Stimulated activated CD4-positive, alpha-beta T cell treated with anti-CD3 and anti-CD28 coated beads, Interleukin-15, amount 100 ng/mL, for 48 hours (primary cell): ENCODE measurements at places on chromosomes 4 and X.

DNA sequence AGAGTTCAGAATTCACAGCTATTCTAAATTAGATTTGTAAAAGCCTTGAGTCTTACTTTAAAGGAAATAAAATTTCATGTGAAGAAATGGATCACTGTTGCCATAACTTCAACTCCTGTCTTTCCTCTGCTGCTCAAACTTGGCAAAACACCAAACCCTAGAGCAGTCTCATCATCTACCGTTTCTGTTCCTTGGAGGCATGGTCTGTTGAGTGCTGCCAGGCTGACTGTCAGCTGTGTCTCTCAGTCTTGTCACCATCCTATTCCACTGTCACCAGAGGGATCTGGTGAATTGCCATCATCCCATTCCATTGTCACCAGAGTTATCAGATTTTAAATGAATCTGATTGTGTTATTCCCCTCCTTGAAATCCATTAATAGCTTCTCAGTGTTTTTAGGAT, 55.6 kb downstream of the STIM2 start:
- DNase-seq, result no peak

- DNase-seq, result no peak
These were observed 176.9 kb downstream of the PDHA2 start for GRCh38 chr4:96016634-96017299.

GRCh38 chrX:134146493-134146892, 90.5 kb upstream of the CCDC160 start:
- DNase-seq, result no peak

- DNase-seq, result no peak
These were observed 7.4 kb downstream of the CFAP97 start for GRCh38 chr4:185196437-185196836.

DNA sequence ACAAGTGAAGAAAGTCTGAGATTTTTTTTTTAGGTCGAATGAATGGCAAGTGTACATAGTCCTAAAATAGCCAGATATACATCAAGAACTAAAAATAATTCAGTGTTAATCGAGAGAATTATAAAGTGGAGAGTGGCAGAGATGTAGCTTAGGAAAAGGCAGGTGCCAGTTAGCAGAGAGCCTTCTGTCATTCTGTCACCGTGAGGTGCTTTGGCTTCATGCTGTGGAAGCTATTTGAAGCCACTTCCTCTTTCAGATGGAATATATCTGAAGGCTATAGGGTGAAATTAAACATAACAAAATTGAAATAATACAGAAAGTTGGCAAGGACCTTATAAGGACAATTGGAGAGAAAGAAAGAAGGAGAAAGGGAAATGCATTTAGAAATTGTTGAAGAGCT, 756.3 kb downstream of the CCSER1 start:
- no peak for DNase-seq

DNA sequence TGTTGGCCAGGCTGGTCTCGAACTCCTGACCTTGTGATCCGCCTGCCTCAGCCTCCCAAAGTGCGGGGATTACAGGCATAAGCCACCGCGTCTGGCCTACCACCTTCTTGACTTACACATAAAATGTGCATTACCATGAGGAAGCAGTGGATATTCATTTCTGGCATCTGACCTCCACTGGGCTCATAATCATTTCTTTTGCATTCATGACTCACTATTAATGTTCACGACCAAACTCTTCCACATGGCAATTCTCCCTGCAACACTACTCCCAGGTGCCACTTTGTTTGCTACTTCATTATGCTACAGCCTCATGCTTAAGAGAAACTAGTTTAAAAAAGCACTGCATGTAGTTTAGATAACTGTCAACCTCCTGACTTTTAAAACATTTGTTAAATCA, 22.7 kb downstream of the RASGEF1B start:
- DNase-seq, result no peak

- DNase-seq, result no peak
These were observed 175.2 kb downstream of the GC start for GRCh38 chr4:71608678-71609071.

GRCh38 chr4:1598206-1599025, 85.7 kb downstream of the FAM53A start:
- DNase-seq, result no peak

- no peak for DNase-seq
These were observed 361.1 kb upstream of the BOD1L1 start for GRCh38 chr4:13988353-13989305.

- DNase-seq, result no peak
These were observed 11.1 kb downstream of the TXLNG start for GRCh38 chrX:16797358-16797757.

- peak; percentile 13 for DNase-seq
These were observed 104.7 kb downstream of the MAML3 start for GRCh38 chr4:140049024-140049848.

DNA sequence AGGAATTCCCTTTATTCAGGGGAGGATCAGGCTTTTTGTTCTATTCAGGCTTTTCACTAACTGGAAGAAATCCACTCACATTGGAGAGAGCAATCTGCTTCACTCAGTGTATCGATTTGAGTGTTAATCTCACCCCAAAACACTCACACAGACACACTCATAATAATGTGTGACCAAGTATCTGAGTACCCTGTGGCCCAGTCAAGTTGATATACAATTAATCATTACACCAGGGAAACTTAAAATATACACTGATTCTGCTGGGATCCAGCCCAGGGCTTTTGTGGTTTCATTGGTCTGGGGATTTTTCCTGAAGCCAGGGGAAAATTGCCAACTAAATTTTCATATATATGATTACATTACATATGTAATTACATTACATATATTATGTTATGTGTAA, 44.0 kb upstream of the GATB start:
- DNase-seq, result no peak

DNA sequence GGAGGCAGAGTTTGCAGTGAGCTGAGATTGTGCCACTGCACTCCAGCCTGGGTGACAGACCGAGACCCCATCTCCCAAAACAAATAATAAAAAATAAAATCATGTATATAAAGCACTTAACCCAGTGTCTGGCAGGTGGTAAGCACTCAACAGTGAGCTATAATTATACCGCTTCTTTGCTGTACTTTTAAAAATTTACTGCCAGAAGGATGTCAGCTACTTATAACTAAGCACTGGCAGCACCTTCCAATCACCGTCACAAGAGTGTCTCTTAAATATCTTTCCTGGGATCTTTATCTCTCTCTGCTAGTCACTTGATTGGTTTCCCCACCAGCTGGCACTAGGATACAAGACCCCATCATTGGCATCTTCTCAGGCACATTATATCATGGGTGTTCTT, 53.9 kb upstream of the DAPP1 start:
- no peak for DNase-seq

DNA sequence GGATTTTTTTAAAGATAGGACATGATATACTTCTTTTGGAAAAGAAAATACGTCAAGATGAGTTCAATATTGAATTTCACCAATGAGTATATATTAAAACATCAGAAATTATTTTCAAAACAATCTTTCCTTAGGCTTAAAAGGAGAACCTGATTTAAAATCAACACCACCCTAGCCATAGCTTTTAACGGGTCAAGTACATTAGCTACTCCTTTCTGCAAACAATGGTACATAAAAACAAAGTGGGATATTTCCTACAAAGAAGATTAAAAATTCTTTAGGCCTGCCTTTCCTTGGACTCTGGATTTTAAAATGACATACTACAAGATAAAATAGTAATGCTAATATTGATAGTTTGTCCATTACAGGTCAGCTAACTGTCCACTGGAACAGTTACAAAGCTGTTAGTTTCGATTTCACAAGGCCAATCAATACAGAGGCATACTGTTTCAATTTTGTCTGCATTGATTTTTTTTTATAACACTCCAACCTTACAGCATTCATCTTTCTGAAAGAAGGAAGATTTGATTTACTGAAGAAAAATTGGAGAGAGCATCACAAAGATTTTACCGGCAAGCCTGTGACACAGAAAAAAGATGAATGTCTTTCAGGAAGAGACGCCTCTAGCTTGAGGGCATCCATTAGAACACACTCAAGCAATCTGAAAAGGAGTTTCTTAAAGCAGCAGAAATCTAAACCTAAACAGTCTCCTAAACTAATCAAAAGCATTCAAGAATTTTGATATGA, 97.2 kb downstream of the MAB21L2 start:
- DNase-seq, result no peak

DNA sequence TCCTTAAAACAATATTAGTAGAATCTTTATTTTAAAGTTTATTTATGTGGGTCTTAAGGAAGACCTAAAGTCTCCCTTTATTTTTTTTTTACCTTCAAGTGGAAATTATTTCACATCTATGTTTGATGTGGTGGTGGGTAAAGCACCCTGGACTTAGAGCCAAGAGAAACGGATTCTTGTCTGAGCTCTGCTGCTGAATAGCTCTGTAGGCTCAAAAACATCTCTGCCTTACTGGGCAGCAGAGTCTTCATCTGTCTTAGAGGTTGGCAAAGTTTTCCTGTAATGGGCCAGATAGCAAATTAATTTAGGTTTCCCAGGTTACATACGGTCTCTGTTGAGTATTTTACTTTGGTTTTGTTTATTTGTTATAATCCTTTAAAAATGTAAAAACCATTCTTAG, 136.5 kb downstream of the CEP135 start:
- DNase-seq, result no peak

- DNase-seq, result no peak
These were observed 55.5 kb downstream of the BMP3 start for GRCh38 chr4:81085979-81086378.

DNA sequence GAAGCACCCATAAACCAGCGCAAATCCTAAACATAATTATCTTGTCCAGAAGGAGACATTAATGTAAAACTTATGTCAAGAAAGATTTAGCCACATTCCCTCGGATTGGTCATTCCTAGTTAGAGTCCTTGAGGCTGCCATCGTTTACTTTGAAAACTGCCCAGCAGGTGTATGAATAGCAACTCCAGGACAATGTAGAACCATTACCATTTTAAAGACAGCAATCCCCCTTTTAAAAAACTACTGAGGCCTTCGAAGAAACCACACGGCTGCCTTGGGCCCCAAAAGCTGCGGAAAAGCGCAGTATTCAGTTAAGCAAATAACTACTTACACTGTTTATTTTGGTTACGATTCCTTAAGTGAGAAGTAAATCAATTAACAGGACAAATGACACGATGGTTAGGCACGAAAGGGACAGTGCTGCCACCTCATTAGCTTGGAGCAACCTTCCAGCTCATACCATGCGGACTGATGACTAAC, 822 bp upstream of the SGMS2 start:
- DNase-seq, result no peak

GRCh38 chrX:43003939-43004338, 226.0 kb upstream of the PPP1R2C start:
- DNase-seq, result no peak

- no peak for DNase-seq
These were observed 66.0 kb downstream of the MAGEC1 start for GRCh38 chrX:141969706-141970105.

- no peak for DNase-seq
These were observed 135.8 kb downstream of the IL15 start for GRCh38 chr4:141771889-141772830.

GRCh38 chr4:156021298-156021697, 67.6 kb upstream of the CTSO start:
- no peak for DNase-seq

- no peak for DNase-seq
These were observed 2.4 kb upstream of the FGB start for GRCh38 chr4:154560419-154560801.

DNA sequence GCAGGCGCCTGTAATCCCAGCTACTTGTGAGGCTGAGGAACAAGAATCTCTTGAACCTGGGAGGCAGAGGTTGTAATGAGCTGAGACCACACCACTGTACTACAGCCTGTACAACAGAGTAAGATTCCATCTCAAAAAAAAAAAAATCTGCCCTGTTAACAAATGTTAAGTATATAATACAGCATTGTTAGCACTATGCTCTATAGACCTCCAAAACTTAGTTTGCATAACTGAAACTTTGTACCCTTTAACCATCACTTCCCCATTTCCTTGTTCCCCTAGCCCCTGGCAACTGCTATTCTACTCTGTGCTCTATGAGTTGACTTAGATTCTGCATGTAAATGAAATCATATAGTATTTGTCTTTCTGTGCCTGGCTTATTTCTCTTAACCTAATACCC, 76.7 kb downstream of the TAB3 start:
- DNase-seq, result no peak

DNA sequence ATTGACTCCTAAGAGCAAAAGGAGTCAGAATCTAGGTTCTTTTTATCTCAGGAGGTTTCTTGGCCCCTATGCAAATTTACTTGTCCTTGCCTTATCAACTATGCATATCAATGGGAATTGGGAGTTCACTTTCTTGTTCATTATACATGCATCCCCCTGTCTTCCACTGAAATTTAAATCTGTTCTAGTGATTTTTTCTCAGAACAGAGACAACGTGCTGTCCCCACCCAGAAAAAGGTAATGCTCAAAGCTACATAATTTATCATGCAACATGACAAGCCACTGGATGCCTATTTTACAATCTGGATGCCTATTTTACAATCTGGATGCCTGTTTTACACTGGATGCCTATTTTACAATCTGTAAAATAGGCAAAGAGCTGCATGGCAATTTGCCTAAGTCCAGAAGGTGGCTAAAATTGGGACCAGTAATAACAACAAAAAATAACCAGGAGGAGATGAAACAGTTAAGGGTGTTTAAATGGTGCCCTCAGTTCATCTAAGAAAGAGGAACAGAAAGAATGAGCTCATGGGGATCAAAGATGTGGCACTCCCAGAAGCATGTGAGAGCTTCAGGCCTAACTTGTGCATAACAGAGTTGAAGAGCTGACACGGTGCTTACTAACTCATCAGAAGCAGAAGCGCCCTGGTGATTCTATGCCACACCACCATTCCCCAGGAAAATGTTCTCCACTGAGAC, 537.8 kb upstream of the BOD1L1 start:
- DNase-seq, result no peak

DNA sequence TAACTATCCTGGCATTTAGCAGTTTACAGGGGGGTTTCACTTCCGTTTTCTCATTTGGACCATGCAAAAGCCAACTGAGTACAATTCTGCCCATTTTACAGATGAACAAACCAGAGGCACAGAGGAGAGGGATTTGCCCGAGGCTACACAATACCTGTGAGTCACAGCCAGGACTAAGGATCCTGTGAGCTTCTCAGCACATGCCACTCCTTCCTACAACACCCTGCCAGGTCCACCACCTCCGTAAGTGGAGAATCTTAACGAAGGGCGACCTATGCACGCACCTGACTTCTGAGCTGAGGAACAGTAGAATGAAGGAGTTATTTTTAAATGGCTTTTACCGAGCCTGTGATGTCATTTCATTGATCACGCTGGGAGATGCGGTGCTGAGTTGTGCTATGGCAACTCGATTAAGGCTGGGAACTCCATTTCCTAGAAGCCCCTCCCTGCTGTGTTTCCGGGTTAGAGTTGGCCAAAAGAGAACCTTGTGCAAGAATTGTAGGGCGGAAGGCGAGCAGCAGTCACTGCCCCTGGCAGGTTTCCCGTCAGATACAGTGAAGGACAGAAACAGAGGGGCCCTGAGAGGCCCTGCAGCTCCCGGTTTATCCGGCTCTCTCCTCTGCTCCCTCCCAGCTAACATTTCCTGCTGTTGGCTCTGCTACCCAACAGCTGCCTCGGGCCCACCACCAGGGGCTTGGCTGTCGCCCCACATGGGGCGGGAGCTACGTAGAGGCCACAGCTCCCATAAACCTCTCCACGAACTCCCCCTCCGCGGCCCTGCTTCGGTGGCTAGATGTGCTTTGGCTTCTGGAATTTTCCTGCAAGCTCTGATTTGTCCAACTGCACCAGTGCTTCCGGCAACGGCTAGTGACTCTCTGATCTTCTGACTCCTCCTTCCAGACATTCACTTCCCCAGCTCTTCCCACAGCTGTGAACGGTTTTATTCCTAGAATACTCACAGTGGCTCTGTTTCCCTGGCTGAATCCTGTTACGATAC, 75.1 kb upstream of the USP9X start:
- DNase-seq, result peak; percentile 22

GRCh38 chrX:72540318-72540717, 32.3 kb downstream of the HDAC8 start:
- DNase-seq, result no peak

GRCh38 chr4:87268411-87268810, 48.0 kb upstream of the KLHL8 start:
- no peak for DNase-seq
